ENCODE measurements at places on chromosomes 3 and 15.

- DNase-seq: no peak
Observed at GRCh38 chr15:64060716-64061115, 14.4 kb upstream of the DAPK2 start.

DNA sequence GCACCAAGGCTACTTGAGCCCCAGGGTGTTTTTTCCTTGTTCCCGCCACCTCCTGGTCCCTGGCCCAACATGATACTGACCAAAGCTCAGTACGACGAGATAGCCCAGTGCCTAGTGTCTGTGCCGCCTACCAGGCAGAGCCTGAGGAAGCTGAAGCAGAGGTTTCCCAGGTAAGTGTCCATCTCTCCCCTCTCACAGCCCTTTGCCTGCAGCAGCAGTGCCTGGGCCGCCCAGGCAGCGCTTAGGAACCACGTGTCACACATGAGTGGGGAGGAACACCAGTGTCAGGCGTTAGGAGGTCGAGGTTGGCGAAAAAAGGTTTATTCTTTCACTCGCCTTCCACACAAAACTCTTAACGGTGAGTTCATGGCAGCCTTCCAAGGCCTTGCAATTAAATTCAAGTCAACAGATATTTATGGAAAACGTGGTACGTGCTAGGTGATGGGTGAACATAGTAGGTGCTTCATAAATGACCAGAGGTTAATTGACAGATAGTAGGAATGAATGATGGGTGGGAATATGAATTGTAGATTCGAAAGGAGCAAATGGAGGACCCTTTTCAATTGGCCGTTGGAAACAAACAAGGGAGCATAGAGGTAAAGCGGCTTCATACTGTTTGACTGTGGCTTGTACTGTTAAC lies 486 bp downstream of the CDIN1 start:
- no peak for DNase-seq

DNA sequence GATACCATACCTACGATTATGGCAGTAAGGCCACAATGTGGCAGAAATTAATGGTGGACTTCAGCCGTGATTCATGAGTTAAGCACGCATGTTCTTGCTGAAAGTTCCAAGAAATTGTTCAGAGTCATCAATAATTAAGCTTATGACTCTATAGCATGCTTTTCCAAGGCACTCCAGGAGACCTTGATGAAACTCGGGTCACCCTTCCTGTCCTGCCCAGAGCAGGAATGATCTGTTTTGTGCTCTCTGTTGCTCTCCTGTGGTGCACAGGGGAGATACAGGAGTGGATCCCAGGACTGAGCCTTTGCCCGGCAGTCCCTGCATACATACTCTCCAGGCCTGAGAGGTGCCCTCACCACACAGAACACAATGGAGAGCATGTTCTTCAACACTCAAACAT lies 141.6 kb upstream of the SLC2A2 start:
- DNase-seq: no peak

DNA sequence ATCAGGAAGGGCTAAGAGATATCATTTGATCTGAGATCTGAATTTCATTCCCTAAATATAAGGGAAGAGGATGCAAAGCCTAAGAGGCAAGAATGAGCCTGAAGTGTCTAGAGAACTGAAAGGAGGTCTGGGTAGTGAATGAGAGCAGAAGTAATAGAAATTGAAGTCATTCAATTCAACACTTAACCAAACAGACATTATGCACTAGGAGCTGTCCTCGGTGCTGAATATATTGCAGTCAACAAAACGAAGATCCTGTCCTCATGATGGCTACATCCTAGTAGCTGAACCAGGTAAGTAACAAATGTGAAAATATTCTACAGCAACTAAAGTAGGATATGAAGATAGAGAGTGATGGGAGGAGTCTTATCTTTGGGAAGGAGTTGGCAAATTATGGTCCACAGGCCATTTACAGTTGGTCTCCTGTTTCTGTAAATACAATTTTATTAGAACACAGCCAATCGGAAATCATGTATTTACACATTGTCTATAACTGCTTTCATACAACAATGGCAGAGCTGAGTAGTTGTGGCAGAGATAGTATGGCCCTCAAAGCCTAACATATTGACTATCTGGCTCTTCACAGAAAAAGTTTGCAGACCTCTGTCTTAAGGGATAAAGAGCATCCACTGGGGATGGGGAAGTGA lies 192.9 kb upstream of the CADPS start:
- no peak for DNase-seq

DNA sequence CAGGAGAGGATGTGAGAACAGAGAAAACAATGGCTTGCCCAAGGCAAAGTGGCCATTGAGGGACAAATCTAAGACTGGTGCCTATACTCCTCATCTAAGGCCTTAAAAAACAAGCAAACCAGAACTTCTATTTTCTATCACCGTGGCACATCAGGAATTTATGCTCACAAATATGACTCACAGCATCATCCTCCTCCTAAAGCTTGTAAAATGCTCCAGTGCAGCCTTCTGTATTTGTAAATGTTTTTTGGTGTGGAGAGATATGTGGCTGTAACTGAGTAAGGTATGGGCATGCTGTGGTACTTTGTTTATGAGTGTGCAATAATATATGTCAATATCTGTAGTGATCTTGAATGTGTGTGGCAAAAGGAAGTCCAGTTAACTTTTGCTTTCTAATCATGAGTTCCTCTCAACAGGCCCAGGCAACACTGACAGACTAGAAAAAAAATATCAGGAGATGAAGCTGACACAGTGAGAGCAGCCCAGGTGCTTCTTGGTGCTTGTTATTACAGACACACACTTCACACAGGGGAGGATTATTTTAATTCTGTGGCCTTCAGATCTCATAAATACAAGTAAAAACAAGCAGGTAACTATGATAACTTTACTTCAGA lies 60.3 kb downstream of the CTNNB1 start:
- DNase-seq: no peak

- DNase-seq: no peak
Observed at GRCh38 chr3:133928136-133928893, 32.6 kb upstream of the RAB6B start.

- no peak for DNase-seq
Observed at GRCh38 chr3:150878290-150878689, 26.9 kb downstream of the MINDY4B start.

DNA sequence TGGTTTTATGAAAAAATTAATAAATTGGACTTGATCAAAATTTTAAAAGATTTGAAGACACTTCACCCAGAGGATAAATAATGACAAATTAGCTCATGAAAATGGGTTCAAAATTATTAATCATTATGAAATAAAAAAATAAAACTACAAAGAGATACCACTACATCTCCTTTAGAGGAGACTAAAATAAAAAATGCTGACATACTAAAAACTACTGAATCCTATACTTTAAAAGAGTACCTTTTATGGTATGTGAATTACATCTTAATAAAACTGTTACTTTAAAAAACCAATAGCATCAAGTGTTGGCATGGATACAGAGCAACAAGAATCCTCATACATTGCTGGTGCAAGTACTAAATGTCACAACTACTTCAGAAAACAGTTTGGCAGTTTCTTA lies 46.0 kb upstream of the MYRIP start:
- no peak for DNase-seq

- DNase-seq: no peak
Observed at GRCh38 chr15:66390678-66391077, 4.0 kb downstream of the MAP2K1 start.

DNA sequence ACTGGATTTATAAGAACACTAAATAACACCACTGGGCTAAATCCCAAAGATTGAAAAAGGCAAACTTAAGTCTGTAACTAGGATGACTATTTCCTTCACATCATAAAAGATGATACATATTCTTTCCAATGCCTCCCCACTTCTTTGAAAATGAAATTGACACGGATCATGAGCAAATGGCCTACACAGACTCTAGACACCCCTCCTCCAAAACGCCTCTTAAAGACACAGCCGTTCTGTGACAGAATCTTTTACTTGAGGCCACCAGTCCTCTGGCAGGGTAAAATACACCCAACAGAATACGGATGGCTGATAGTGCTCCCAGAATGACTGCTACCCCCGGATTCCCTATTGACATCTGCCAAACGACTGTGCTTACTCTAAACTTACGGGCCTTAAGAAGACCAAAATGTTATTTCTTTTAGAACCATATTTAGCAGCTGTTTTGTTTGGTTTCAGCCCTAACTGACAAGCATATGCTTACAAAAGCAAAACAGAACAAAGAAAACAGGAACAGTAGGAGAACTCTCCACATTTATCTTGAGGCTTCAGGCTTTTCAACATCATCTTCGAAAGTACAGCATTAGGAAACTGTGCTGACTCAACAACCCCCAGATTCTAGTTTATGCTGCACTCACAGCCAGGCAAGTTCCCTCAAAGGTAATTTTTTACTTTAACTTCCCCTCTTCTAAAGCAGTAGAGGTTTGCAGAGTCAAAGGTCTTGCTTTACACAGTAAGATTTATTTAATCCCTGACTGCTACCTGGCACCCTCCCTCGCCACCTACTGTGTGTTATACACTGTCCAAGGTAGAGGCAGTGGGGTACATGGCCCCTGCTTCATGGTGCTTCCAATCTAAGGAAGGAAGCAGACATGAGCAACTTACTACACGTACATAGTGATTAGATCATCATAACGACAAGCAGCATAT lies 84.3 kb downstream of the TNIK start:
- DNase-seq: no peak

GRCh38 chr3:53490459-53490968 lies 3.9 kb upstream of the CACNA1D start:
- no peak for DNase-seq

DNA sequence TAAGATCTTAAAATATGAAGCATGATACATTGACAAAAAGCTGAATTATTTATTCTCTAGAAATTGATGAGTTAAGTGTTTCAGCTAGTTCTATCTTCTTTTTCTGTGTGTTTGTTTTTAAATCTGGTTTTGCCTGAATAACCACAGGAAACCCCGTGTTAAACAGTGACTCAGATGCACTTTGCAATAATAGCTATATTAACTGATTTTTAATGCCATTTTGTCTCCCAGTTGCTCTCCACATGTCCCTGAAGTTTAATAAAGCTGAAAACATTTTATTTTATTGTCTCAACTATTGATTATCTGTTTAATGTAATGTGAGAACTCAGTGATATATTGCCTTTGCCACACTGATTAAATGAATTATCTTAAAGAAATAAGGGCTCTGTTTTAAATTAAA lies 42.8 kb upstream of the ROBO1 start:
- DNase-seq: no peak

DNA sequence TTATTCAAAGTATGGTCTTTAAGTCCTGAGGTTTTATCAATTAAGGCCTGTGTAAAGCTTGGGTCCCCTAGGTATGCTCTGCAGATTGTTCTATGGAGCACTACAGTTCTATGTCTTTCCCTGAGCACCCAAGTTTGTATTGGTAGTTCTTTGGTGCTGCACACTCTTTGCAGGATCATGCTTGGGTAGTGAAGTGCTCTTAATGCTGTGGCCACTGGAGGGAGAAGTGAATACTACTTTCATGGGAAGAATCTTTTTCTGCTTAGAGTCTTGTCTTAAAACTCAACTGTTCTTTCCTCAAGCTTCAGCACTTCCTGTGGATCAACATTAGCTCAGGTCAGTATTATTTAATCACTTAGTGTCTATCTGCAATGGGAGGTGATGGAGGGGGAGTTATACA lies 93.6 kb upstream of the CFAP20DC start:
- DNase-seq: no peak

GRCh38 chr3:48681974-48682610 lies 3.6 kb downstream of the NCKIPSD start:
- no peak for DNase-seq

Measured in CD4-positive, alpha-beta T cell (primary cell).